Dorsolateral prefrontal cortex (tissue), 122 donors: ENCODE measurements at places on chromosomes 7 and 10. TPM values are rescaled to one million over a fixed set of nuclear protein-coding genes. Genes with fewer than 3 reads are reported as not detected.

Gene AKR1C2
- 10.2 TPM for total RNA-seq

Gene LYZL1
- total RNA-seq, result not detected

Gene LANCL2
- 43.1 TPM for total RNA-seq

Gene CAMK1D
- total RNA-seq, result 68.6 TPM

Gene FGFR2
- 201 TPM for total RNA-seq

Gene NDUFB8
- 316 TPM for total RNA-seq

Gene ENTPD1
- 15.0 TPM for total RNA-seq

Gene CCNJ
- total RNA-seq, result 4.3 TPM
